ENCODE measurements at places on chromosomes 3 and 15.

GRCh38 chr3:178159691-178160220 is 376.5 kb upstream of the KCNMB2 start:
- no peak for ATAC-seq

- no peak for ATAC-seq
Measured at GRCh38 chr15:82272154-82272553, 9.5 kb downstream of the SAXO2 start.

- ATAC-seq: peak; percentile 52
Measured at GRCh38 chr3:48655606-48656005, 7.1 kb downstream of the CELSR3 start.

DNA sequence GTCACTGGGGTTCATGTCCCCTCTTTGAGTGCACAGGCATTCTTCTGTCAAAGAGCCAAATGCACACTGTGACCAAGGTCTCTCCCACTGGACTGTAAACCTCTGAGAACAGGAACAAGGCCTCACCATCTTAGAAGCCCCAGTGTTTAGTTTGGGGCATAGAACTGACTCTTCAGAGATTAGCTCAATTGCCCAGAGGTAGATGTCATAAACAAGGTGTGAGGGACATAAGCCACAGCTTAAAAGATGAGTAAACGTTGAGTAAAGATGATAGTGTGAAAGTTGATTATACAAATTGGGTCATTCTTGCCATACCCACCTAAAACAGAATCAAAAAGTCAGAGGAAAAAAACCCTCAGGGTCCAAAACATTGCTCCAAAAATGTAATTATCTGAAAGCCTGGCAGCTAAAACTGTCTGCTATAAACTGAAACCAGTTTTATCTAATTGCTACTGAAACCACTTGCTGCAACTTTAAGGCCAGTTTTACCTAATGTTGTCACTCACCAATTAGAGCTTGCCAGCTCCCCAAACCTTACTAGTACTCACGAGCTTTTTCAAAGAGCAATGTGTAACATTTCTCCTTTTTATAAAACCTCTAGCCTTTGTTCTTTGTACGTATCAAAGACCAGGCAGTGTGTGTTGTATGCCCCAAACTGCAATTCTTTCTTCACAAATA is 415.2 kb downstream of the RAP2B start:
- no peak for ATAC-seq

- no peak for ATAC-seq
Measured at GRCh38 chr3:197365586-197365985, 67.2 kb upstream of the DLG1 start.

DNA sequence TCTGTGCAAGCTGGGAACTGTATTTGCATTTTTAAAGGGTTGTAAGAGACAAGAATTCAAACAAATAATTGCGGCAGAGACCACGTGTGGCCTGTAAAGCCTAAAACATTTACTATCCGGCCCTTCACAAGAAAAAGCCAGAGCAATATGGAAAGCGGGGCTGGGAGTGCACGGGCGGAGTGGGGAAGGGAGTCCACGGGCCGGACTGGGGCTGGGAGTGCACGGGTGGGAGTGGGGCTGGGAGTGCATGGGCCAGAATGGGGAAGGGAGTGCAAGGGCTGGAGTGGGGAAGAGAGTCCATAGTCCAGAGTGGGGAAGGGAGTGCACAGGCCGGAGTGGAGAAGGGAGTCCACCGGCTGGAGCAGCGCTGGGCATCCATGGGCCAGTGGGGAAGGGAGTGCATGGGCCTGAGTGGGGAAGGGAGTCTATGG is 41.2 kb downstream of the KLF15 start:
- no peak for ATAC-seq

DNA sequence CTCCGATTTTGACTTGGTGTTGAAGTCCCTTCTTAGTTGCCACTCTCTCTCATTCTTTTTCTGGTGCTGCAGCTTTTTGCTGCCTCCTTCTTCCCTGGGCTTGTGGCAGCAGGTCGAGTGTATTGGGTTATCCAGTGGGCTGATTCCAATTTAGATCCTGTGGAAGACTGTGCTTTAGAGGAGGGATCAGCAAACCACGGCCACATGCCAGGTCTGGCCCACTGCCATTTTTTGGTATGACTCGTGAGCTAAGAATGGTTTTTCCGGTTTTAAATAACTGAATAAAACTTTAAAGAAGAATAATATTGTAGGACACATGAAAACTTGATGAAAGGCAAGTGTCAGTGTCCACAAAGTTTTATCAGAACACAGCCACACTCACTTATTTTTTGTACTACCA is 330.5 kb downstream of the ROBO2 start:
- ATAC-seq: no peak

GRCh38 chr3:158379517-158379916 is 191.5 kb upstream of the MLF1 start:
- ATAC-seq: no peak

GRCh38 chr3:23685541-23686258 is 120.1 kb upstream of the UBE2E1 start:
- ATAC-seq: no peak

DNA sequence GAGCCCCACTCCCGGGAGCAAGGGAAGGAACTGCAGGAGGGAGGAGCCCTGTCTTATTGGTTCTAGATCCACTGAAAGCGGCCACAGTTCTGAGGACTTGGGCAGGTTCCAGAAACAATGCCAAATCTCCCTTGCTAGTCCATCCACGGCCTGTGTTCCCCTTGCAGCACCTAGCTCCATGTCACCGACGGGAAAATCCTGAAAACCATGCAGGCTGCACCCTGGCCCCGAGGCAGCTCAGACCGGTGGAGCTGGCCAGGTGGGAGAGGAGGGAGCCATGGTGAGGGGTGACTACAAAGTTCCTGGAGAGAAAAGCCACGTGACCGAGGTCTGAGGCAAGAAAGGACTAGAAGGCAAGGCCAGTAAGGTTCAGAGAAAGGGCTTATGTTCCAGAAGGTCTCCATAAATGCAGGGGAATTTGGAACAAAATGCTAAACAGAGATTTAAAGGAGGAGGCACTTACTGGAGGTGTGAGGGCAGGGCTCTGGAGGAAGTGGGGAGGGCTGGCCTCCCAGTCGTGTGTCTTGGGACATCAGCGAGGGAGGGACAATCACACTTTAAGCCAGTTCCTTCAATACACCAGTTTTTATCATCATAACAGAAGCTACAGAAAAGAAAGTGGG is 5.4 kb downstream of the MGLL start:
- no peak for ATAC-seq

GRCh38 chr15:81758818-81759284 is 287.0 kb downstream of the MEX3B start:
- ATAC-seq: no peak

- no peak for ATAC-seq
Measured at GRCh38 chr3:128301186-128302023, 148.1 kb downstream of the EEFSEC start.

DNA sequence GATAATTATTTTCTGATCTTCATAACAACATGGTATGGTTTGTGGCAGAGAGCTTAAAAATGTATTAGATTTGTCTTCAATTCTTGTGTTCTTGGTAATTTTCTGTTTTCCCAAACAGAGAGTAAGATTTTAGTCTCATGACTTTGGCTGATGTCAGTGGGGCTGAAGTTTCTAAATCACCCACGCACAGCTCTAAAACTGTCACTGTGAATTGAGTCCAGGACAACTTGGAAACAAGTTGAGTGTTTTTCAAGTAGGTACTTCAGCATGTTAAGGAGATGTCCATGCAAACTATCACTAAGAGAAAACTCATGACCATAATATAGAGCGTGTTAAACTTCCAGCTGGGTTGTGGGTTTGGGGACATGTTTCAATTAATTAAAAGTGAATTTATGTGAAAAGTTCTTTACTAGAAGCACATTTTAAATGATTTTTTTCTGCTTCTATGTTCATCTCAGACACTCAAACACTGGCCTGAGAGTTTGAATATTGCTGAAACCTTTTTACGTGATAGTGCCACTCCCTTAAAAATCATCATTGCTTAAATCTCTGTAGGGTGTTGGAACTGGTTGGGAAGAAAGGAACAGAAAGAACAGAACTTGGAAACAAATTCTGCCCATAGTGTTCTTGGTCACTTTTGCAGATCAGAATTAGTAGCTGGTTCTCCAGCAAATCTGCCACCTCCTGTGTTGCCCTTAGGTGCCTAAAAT is 89.8 kb downstream of the KLHL25 start:
- no peak for ATAC-seq

- ATAC-seq: no peak
Measured at GRCh38 chr3:190260301-190260700, 61.9 kb downstream of the CLDN1 start.

DNA sequence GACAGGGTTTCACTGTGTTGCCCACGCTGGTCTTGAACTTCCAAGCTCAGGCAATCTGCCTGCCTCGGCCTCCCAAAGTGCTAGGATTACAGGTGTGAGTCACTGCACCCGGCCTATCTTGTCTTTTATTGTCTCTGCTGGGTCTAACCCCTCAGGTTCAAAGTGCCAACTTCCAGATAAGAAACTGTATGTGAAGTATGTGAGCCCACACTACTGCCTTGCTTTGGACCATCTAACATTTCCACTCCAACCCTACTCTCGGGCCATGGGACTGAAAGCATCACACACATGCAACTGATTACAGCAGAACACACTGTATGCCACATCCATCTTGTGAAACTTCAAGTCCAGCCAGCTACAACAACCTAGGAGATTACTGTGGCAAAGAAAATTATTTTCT is 256.1 kb upstream of the VEPH1 start:
- ATAC-seq: no peak

GRCh38 chr3:146493761-146494160 is 24.4 kb upstream of the PLSCR2 start:
- ATAC-seq: no peak

DNA sequence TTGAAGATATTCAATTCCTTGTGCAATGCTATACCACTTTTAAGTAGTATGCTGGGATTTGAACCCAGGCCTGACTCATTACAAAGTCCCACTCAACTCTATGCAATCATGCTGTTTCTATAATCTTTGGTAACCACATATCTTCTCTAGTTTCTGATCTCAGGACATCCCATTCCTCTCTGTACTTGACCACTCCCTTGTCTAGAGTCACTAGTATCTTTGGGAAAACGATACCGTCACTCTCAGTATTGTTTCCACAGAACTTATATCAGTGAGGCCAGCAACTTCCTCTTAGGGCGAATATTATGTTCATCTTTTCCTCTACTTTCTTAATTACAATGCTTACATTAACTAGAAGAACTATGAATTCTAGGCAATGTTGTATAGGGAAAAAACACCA is 137.3 kb upstream of the TSPAN3 start:
- ATAC-seq: no peak

DNA sequence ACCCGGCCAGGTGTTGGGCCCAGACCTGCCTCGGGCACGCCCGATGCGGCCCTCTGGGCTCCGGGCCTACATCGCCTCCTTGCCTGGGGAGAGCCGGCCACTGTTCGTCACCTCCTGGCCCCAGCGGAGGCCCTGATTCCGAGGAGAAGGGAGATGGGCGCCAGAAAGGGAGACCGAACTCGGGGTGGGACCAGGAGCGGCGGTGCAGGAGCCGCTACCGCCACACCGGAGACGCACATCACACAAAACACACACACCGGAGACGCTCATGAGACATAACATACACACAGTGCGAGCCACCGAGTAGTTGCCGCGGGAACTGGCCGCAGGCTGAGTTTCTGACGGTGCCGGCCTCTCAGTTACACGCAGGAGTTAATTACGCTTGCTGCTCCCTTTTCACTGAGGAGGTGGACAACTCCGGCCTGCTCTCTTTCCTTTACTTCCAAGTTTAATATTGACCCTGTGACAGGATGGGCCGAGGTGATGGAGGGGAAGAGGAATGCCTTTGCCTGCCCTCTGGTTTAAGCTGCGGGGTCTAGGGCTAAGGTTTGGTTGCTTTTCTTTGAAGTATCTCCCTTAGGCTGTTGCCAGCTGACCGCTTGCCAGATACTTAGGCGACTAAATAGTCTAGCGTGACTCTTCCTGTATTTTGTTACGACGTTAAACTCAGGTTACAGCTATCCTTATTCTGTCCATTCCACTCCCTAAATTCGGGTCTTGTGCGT is 570 bp downstream of the PCNP start:
- peak; percentile 83 for ATAC-seq
